ENCODE measurements at places on chromosomes 13 and 19.

DNA sequence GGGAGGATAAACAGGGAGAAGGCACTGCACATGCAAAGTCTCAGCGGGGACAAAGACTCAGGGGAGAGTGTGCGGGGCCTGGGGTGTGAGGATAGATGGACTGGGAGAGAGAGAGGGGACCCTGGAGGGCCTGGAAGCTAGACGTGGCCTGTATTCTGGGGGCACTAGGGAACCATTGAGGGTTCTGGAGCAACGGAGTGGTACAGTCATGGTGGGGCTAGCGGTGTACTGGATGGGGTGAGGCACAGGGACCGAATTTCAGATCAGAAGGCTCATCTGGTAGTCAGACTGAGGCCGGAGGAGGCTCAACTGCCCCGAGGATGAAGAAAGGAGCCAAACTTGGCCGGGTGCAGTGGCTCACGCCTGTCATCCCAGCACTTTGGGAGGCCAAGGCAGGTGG, 8.0 kb upstream of the SBNO2 start:
- no peak for DNase-seq

GRCh38 chr19:16019691-16020448, 56.4 kb upstream of the TPM4 start:
- DNase-seq = no peak

DNA sequence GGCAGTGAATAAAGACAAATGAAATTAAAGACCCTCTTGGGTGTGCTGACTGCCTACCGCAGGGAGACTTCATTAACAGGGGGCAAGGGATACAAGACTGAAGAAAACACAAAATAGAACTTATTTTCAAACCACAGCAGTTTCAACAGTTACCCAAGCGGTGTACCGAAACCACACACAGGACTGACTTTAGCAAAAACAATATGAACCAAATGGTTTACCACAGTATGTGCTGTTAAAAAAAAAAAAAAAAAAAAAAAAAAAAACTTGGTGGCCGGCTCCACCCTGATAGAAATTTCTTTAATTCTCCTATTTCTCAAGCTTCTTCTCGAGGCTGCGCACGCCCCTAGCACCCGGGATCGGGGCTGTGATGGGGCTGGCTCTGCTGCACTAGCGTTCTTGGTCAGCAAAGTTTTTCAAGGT, 42.6 kb downstream of the KLF2 start:
- DNase-seq = peak; percentile 81

GRCh38 chr19:49879243-49879963, 1.9 kb downstream of the TBC1D17 start:
- peak; percentile 56 for DNase-seq

- no peak for DNase-seq
Observed at GRCh38 chr13:33349288-33349985, 63.9 kb upstream of the STARD13 start.

GRCh38 chr19:11989112-11989456, 24.2 kb downstream of the ZNF763 start:
- DNase-seq = no peak

DNA sequence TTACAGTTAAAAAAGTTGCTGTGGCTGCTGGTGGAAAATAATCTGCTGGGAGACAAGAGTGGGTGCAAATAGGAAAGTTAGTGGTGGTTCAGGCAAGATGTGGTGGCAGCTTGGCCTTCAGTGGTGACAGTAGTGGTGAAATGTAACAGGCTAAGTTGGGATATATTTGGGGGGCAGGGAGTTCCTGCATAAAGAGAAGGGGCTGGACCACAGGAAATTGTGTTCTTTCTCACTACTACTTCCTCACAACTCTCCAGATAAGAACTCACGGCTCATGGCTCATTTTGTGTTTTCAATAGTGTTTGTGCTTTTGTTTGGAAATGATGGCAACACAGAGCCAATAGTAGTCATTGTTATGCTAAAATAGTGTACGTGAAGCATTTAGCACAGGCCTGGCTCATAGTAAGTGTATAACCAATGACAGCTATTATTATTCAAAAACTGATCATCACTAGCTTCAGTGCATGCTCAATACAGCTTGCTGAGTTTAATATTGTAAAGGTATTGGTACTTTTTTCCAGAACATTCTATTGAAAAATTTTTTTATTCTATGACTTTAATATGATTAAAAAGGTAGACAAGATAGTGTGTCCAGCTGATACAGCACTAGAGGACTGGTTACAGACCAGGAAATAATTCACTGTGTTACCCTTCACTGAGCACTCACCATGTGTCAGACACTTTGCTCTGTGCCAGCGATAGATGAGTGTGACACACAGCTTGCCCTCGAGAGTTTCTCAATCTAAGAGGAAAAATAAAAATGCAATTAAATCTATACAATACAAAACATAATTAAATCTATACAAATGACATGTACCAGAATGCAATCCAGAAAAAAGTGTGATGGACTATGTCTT, 209.8 kb downstream of the POU4F1 start:
- DNase-seq = no peak

- DNase-seq = no peak
Observed at GRCh38 chr19:1298235-1298634, 12.6 kb downstream of the EFNA2 start.

GRCh38 chr19:14432791-14433553, at the start of gene PKN1:
TSS of gene PKN1 (plus strand) at chr19:14433306. CDS start at chr19:14433522, 216 bp downstream.
- peak; percentile 67 for DNase-seq

DNA sequence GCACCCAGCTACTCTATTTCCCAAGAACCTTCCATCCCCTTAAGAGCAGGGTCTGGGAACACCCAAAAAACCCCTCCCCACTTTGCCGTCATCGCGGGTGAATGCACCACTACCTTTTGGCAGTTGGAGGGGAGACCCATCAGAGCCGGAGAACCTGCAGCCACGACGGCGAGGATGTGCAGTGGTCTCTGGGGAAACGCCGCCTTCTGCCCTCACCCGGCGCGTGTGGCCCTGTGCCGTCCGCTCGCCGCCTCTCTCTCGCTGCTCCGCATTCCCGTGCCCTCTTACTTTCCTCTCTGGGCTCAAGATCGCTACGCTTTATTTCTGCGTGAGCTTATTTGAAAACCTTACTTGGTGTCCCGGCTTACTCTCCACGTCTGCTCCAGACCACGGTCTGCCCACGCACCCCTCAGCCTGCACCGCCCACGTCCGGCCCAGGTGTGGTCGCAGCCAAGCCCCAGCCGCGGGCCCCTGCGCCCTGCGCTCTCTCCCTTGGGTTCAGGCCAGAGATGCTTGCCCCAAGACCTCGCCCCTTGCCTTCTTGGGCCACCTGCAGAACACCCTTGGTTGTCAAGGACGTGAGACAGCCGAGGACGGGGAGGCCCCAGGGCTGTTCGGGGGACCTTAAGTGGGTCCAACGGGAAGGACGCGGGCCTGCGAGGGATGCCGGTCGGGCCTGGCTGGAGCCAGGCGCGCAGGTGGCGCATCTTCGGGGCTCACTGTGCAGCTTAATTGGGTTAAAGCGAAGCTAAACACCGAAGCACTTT, 2.0 kb upstream of the MAB21L1 start:
- no peak for DNase-seq

- peak; percentile 75 for DNase-seq
Observed at GRCh38 chr19:46963093-46963734, 56.4 kb upstream of the NPAS1 start.

DNA sequence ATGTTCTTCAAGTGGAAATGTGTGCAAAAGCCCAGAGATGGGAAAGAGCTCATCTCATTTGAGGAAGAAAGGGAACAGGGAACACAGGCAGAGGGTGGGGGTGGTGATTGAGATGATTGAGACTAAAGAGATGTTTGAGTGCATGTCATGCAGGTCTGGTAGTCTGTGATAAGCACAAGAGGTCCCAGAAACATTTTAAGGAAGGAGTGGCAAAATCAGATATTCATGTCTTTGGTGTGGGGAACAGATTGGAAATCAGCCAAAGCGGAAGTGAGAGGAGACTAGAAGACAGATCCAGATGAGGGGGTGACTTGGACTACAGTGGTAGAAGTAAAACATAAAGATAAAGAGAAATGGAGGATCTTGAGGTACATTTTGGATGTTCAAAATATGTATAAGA, 39.4 kb upstream of the DACH1 start:
- no peak for DNase-seq

DNA sequence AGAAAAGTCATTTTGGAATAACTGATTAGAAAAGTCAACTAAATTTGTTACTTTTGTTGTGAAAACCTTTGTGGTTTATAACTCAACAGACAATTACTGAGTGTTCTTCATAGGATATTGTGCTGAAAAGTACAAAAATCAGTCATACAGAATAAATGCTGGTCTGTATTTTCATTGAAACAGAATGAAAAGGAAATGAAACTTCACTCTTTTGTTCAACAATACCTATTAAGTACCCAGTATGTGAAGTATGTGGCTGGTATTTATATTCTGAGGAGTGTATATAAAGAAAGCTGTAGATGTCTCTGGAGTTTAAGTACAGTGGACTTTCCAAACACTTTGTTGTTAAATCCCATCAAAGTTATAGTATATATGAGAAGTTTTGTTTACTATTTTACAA, 828.4 kb upstream of the ATXN8OS start:
- DNase-seq = no peak

GRCh38 chr19:50513746-50514345, at the start of gene ASPDH:
TSS of gene ASPDH (minus strand) at chr19:50513913. CDS start at chr19:50513823, 90 bp downstream.
- DNase-seq = no peak

GRCh38 chr13:37617173-37617572, 18.6 kb upstream of the POSTN start:
- DNase-seq = no peak

GRCh38 chr13:102441085-102441484, 39.2 kb upstream of the FGF14 start:
- DNase-seq = no peak

DNA sequence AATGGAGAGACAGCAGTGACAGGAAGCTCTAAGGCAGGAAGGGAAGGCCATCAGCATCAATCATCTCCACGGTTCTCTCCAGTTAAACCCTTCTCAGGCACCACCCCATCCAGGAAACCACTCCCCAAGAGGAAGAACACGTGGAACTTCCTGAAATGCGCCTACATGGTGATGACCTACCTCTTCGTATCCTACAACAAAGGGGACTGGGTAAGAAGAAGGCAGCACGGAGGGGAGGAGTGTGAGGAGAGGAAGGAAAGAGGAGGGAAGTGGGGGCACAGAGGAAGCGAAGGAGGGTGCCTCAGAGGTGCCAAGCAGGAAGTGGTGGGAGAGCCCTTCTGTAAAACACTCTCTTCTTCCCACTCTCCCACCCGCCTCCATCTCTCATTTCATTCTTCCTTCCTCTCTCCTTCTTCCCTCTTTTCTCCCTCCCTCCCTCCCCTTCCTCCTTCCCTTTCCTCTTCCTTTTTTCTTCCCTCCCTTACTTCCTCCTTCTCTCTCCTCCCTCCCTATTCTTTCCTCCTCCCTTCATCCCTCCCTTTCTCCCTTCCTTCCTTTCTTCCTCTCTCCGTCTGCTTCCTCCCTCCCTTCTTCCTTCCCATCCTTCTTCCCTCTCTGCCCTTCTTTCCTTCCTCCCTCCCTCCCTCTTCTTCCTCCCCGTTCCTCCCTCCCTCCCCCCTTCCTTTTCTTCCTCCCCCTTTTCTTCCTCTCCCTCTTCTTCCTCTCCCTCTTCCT, 12.6 kb downstream of the ZSCAN5A start:
- DNase-seq = no peak

DNA sequence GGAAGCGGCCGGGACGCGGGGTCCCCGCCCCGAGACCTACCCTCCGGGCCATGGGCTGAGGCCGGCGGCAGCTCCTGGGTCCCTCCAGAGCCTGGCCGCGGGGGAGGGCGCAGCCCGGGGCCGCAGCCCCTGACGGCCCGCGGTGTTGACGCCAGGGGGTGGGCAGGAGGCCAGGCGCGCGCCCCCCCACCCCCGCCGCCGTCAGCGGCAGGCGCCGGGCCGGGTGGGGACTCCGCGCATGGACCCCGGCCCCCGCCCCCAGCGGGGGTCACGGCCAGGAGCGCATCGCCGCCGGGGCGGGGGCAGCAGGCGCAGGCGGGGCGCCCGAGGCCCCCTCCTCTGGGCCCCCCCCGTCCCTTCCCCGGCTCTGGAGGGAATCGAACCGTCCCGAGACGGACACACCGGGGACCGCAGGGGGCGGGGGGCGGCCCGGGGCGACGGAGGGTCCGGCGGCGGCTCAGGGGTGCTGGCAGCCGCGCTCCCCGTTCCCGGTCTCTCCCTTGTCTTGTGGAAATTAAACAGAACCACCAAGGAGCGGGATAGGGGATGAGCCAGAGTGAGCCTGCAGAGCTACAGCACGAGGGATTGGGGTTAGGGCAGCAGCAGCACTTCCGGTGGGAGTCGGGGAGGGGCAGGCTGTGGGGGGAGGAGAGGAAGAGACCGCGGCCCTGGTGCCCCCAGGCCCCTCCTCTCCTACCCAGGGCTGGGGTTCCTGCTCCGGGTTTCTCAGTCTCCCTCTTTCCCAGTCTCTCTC, at the start of gene MEIS3:
MEIS3 (minus strand) TSS at position 498 of the 754 bp plus-strand sequence; CDS start at position 52, 446 bp downstream.
- DNase-seq = no peak

DNA sequence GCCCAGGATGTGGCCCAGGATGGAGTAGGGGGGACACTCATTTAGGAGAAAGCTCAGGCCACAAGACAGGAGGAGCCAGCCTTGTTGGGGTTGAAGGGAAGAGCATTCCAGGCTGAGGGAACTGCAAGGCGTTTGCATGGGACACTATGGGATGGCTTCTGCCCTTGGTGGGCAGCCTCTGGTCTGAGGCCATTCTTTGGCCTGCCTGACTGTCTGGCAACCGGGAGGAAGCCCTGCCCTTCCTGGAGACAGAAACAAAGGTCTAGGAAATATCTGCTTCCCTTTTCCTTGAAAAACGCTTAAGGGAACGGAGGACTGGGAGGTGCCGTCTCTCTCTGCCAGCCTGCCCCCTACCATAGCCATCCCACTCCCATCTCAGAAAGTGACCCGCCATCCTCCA, 2.8 kb upstream of the ICAM1 start:
- DNase-seq = no peak

- no peak for DNase-seq
Observed at GRCh38 chr13:97231118-97231828, 9.1 kb downstream of the MBNL2 start.

- DNase-seq = no peak
Observed at GRCh38 chr19:342801-343421, 1.7 kb downstream of the MIER2 start.

DNA sequence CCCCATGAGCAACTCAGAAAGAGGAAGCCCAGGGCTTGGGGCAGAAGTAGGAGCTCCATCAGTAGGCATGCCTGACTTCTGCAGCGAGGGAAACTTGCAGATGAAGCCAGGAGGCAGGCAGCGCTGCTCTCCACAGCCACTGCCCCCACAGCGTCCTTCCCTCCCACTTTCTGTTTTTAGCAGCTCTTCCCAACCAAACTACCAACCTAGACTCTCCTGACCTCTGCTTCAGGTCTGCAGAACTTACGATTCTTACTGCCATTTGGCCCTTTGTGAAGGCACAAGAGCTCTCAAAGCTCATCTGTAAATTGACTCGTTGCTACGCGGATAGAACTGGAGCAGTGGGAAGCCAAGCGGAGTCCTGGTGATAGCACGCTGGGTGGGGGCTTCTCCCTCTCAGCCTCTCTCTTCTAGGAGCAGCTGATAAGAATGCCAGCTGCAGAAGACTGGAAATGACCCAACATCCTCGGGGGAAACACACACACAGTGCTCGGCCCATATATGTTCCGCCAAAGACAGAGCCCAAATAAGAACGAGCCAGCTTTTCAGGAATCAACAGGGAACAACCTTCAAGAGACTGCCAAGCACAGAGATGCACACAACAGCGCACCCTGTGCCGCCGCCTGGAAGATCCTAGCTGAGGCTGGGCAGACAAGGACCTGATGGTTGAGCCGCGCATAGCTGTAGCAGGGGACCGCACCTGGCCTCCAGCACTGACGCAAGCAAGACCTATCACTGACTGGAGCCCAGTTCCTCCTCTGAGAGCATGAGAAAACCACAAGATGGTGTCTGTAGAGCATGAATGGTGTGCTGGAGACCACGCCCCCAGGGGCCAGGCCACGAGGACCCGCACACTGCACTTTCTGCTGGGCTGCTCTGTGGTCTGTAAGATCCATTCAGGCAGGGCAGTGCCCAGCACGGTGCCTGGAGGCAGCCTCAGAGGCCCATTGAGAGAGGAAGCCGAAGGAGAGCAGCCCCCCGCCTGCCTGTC, 15.9 kb upstream of the SLC35E1 start:
- DNase-seq = peak; percentile 86
